ENCODE measurements at places on chromosomes 3 and 15.

- DNase-seq, result no peak
Observed at GRCh38 chr3:2495746-2496145, 397.1 kb downstream of the CNTN4 start.

DNA sequence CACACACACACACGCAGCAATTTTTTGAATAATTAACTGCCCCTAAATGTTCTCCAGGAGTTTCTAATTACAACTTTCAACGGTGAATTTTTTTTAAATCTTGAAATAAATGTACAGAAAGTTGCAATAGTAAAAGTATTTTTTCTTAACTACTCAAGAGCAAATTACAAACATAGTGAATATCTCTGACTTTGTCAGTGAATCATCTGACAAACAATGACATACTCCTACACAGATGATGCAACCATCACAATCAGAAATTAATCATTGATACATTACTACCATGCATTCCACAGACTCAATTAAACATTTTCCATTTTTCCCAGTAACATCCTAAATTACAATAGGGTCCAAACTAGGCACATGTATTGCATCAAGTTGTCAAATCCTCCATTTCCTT, 597.3 kb downstream of the NAALADL2 start:
- peak; percentile 21 for DNase-seq

DNA sequence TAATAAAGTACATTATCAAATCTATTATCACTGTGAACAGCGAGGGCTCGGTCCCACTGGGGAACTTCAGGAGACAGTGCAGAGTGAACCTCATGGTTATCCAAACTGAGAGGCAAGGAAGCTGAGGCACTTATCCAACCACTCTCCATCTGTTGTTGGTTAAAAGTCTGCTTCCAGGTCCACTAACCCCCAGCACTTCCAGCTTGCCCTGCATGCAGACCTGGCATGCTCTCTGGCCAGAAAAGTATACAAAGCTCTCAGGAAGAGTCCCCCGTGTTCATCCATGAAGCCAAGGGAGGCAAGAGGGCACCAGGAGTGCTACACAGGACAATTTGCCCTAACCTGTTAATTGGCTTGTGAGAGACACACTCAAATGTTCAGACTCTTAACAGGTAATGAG, 36.0 kb downstream of the FBN1 start:
- DNase-seq, result no peak

DNA sequence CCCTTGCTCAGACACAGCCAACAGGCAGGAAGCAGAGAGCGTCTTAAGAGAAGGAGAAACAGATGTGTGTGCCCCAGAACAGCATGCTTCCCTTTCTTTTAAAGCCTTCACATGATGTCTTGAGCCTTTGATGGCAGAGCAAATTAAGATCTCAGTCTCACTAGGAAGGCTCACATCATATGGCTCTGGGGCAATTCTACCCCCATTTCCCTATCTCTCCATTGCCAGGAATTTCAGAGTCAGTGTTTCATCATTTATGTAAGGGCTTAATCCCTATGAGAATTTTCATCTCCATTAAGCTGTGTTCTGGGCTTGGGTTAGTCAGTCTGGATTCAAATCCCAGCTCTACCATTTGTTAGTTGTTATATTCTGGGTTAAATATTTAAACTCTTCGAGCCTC, 41.4 kb upstream of the GLCE start:
- no peak for DNase-seq

- DNase-seq, result no peak
Observed at GRCh38 chr3:123324880-123325765, 123.4 kb downstream of the SEC22A start.

GRCh38 chr3:99537416-99537815, 101.0 kb upstream of the COL8A1 start:
- no peak for DNase-seq

DNA sequence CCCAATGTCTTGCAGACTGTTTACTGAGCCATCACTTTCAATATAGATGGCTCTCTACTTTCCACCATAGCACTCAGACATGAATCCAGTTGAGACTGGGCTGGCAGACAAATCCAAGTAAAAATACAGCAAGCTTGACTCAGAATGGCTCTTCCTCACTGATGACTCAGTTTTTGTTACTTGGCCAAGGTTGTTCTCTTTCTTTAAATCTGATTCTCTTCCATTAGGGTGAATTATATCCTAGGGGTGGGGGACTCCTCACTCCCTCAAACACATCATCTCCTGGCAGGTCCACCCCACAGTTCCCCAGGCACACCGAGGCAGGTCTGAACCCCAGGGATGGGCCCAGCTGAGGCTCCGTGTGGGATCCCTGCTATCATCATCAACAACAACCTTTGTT, 157.9 kb downstream of the MEX3B start:
- peak; percentile 80 for DNase-seq

DNA sequence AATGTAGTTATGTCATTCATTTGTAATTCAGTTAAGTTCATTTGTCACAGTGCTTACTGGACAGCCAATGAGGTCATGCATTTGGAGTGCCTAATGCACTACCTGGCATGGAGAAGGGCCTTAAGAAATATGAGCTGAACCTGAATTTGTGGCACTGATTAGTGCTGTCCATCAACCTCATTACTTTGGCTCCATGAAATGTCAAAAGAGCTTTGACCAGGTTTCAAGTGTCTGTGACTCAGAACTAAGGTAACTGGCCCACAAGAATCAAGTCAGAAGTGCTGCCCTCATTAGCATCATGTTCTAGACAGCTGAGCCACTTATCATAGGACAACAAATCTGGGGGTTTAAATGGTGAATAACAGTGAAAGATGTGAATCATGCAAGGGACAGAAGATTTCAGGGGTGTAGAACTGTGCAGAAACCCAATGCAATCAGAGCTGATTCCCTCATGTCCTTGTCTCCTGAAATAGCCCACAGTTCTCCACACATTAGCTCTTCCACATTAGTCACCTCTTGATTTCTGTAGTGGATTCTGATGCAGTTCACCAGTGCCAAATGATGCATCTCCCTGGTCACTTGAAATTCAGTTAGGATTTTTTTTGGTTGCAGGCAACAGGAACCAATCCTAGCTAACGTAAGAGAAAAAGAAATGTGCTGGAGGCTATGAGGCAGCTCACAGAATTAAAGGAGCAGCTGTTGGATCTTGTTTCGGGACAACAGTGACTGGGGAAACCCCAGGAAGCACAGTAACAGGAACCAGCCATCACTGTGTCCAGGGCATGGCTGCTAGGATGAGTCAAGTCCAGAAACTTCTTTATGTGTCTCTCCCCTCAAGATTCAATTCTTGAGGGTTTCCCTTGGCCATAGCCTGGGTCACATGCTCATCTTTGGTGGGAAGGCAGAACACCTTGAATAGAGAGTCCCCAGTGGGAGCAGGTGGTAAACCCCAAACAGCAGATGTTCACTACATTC, 38.7 kb downstream of the CHST2 start:
- peak; percentile 63 for DNase-seq

DNA sequence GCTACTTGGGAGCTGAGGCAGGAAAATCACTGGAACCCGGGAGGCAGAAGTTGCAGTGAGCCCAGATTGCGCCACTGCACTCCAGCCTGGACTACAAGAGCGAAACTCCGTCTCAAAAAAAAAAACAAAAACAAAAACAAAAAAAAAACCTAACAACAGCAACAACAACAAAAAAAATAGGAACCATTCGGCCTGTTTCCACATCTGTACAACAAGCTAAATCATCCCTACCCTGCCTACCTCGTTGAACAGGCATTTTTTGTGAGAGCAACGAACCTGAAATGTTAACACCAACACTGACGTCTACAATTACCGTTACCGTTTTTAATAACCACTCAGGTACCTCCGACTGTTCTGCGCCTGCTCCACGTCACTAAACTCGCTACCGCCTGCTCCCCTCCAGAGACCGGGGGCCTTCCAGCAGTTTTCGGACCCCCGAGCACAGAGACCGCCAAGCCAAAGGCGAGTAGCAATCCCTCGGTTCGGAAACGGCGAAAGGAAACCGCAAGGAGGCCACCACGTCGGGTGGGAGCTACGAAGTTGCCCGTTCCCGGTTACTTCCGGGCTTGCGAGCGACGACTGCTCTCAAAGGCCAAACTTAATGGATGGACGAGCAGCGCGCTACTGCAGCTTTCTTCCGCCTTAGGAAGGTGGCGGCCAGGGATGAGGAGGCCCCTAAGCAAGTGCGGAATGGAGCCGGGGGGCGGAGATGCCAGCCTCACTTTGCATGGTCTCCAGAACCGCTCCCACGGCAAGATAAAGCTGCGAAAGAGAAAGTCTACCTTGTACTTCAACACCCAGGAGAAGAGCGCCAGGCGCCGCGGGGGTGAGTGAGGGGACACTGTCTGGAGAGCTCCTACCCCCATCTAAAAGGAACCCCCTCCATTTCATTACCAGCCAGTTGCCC, at the start of the genes PIGB and PIGBOS1:
Gene PIGB (plus strand): TSS at position 635 of the 907 bp plus-strand sequence. CDS start 29 bp downstream, at position 664.
Gene PIGBOS1 (minus strand): TSS at position 536 of the 907 bp plus-strand sequence. CDS start 1,331 bp downstream, outside the sequence.
- DNase-seq, result peak; percentile 89

GRCh38 chr3:112345681-112346080, 12.7 kb downstream of the CD200 start:
- no peak for DNase-seq

DNA sequence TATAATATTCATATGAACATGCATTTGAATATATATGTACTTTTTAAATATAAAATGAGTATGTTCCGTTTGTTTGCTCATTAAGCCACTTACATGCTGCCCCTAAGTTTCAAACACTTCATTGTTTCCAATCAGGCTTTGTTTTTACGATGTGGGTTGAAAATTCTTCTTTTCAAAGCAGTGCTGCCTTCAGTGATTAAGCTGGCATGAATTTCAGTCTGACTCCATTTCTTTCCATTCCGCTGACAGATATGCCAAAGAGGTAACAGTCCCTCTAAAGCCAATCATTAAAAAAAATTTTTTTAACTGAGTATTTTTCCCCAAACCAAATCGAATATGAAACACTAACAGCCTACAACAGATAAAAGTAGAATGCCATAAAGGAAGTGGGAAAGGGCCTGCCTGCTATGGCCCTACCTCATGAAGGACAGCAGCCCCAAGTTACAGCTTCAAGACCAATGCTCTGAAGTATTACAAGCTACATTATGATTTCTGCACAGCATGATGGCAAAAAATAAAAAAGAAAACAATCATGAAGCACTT, 40.0 kb downstream of the DCUN1D1 start:
- DNase-seq, result no peak

DNA sequence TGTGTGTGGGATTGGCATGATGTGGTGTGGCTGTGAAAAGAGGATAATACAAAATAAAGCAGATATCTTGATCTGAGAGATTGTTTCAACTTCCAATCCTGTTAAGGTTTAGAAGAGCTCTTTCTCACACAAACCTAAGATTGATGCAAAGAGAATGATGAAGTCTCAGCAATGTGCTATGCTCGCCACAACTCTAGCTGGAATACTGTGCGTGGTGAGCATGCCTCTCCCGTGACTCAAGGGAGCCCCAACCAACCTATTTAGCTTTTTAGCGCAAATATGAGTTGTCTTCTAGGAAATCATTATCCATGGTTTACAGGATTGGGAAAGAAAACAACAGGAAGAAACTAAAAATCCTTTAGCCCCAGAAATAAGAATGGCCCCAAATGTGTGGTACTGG, 28.5 kb downstream of the BTLA start:
- DNase-seq, result peak; percentile 26

- no peak for DNase-seq
Observed at GRCh38 chr3:2823437-2824211, 286.6 kb downstream of the IL5RA start.

DNA sequence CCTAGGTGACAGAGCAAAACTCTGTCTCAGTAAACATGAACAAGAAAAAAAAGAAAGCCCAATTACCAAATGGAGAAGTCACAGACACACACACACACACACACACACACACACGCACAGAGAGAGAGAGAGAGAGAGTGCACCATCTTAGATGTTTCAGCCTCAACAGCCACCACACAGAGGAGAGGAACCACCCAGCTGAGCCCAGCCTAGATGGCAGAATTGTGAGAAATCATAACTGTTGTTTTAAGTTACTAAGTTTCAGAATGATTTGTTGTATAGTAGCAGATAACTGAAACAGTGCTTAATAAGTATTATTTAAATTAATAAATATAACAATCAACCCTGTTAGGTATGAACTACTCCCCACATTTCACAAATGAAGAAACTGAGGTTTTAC, 321.2 kb downstream of the ZNF621 start:
- no peak for DNase-seq

DNA sequence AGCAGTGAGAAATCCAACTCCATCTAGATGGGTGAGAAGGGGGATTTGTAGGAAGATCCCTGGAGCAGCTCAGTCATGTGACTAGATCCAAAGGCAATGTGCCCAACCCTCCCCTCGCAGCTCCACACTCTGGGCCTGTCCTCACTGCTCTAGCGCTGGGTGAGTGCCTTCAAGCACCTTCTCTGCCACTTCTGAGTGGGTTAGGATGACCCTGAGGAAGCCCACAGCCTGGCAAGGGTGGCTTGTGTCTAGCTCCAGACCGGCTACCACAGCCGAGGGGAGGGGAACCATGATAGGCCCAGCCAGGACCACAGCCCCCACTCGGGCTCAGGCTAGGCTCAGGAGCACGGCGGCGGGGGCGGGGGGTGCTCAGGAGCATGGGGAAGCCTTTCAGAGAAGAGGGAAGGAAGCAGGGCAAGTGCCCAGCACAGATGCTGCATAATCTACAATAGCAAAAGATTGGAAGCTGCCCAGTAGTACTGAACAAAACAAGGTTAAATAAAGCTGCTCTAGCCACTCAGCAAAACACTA, 1.7 kb downstream of the SPATA12 start:
- no peak for DNase-seq

- DNase-seq, result peak; percentile 13
Observed at GRCh38 chr3:27943106-27943505, 221.0 kb upstream of the EOMES start.

GRCh38 chr3:18188491-18188890, 236.6 kb downstream of the SATB1 start:
- DNase-seq, result no peak

DNA sequence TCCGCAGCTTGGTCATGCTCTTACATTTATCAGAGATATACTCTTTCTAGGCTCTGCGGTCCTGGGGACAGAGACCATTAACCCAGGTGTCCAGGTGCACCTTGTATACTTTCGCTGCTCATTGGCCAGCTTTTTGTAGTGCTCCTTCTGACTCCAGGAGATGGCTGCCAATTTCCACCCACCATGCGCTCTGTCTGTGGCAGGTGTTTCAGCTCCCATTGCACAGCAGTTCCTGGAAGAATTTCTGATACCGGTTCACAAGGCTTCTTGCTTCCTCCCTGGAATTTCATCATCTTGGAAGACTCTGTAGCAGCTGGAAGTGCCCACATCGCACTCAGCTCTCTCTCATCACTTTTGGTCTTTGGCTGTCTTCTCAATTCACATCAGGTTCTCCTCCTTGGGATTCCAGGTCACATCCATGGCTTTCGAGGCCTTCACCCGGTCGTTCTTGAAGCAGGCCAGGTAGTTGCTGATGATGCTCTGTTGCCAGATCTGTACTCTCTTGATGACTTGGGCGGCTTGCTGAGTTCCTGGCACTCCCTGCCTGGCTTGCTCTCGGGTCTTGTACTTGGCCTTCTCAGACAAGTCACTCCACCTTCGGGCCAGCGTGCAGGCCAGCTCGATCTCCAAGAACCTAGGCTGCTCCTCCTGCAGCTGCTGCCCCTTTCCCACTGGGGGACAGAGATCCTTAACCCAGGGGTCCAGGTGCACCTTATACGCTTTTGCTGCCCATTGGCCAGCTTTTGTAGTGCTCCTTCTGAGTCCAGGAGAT, 41.1 kb upstream of the ARL8B start:
- no peak for DNase-seq
